ENCODE measurements at places on chromosomes 5 and 9.

DNA sequence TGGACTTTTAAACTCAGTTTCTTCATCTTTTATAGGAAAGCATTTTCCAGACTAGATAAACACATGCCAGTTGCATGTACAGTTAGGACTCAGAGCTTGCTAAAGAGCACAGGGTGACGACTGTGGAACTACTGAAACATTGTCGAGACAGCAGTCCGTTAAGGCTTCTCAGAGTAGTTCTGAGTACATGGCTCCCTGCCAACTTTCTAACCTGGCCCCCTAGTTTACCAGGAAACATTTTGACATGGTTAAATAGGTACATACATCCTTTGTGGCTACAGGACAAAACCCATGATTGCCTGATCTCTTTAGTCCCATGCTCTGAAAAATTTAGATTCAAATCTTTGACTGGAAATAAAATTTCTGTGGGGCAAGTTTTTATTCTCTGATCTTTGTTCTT lies 129.7 kb downstream of the SLF1 start:
- no peak for DNase-seq

DNA sequence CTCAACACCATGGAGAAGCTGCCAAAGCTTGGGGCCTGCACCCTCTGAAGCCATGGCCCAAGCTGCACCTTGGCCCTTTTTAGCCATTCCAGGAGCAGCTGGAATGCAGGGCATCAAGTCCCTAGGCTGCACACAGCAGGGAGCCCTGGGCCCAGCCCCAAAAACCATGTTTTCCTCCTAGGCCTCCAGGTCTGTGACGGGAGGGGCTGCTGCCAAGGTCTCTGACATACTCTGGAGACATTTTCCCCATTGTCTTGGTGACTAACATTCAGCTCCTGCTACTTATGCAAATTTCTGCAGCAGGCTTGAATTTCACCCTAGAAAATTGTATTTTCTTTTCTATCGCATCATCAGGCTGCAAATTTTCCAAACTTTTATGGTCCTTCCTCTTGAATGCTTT lies 64.6 kb downstream of the ELOVL7 start:
- no peak for DNase-seq

- no peak for DNase-seq
Measured at GRCh38 chr5:62737766-62738165, 159.1 kb downstream of the LRRC70 start.

DNA sequence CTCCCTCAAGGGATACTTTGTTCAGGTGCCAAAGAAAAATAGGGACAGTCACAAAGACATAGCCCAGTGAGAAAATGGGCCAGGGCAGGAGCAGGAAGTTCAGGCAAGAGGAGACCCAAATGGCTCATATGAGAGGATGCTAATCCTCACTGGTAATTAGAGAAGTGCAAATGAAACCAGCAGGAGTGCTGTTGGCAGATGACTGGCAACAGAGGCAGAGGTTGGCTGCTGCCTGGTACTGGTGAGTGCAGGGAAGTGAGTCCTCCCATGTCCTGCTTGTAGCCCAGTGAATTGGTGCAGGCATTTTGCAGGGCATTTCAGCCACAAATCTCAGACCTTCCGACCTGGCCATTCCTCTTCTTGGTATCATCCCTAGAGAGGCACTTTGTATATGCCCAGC lies 23.5 kb downstream of the ODF2 start:
- DNase-seq: no peak

- DNase-seq: no peak
Measured at GRCh38 chr5:135654761-135655467, 76.1 kb upstream of the CXCL14 start.

DNA sequence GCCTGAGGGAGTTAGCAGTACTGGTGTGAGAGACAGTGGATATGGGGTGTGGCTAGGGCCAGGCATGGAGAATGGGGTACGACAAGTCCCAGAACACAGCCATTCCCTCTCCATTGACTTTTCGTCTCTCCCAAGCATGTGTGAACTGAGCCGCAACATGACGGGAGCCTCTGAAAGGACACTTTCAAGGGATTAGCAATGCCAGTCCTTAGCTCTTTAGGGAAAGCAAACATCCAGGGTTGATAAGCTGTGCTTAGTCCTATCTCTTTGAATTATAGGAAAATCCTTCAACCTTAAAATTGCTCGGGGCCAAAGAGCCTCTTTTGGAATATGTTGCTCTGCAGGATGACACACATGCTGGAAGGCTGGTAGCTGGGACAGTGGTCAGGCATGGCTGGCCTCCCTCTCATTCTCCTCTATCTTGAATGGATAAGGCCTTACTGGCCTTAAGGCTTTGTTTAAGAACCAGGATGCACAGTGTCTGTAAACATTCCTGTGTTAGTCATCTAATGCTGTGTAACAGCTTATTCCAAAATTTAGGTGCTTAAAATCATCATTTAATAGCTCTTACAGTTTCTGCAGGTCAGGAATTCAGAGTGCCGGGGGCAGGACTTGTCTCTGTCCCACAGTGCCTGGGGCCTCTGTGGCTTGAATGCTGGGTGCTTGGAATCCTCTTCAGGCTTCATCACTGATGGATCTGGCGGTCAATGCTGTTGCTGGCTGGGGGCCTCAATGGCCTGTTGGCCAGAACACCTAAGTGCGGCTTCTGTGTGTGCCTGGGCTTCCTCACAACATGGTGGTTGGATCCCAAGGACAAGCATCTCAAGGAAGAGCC lies 95.3 kb downstream of the PTTG1 start:
- no peak for DNase-seq

GRCh38 chr5:148861696-148862095 lies 35.3 kb downstream of the ADRB2 start:
- no peak for DNase-seq

DNA sequence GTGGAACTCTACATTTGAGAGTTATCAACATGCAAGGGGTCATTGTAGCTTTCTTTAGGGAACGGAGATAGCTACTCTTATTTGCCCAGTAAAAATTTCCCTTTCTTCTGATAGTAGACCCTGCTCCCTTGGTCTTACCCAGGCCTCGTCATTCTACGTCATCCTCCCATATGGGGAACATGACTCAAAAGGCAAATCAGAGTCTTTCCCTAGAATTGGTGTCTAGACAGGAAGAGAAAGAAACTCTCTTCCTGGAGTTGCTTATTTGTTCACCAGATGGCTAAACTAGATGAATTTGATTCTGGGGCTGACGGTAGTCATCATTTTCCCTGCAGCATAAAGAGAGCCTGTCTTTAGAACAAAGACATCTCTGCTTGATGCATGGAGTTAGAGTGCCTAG lies 12.2 kb upstream of the SLC38A9 start:
- DNase-seq: no peak

- DNase-seq: no peak
Measured at GRCh38 chr5:102858808-102859207, 103.7 kb downstream of the PAM start.

GRCh38 chr9:137453643-137454081 lies 5.5 kb downstream of the NSMF start:
- peak; percentile 11 for DNase-seq

DNA sequence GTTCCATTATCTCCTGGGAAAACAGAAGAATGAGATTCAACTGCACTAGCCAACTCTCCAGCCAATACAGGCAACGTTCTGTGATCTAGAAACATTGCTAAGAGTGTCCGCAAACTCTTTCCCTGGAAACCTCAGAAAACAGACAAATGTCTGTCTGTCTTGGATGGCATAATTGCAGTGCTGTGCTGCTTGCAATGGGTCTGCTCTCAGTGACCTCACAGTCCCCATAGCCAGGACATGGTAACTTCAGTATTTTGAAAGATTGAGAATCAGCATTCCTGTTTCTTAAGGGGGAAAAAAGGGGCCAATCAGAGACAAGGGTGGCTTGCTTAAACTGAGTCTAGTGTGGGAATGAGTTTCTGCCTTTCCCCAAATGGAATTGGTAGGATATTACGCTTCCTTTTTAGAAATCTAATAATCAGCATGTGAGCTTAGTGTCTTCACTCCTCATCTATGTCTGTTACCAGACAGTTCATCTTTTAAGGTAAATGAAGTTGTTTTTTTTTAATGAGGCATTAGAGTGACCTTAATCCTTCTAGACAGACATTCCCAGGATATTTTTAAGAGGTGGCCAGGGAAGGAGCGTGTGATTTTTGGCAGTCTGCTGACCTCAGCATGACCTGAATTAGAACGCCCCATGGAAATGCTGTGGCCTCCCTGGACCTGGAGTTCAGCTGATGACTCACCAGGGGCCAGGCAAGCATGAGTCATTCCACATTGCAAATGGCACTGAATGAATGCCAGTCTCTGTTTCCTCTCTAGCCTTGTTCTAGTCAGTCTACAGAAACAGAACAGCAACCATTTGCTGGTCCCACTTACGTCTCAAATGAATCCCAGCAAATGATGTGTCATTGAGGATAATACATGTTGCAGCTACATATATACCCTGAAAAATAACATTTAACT lies 210.2 kb upstream of the ACTBL2 start:
- no peak for DNase-seq

GRCh38 chr9:36208521-36209253 lies 18.0 kb downstream of the CLTA start:
- no peak for DNase-seq

DNA sequence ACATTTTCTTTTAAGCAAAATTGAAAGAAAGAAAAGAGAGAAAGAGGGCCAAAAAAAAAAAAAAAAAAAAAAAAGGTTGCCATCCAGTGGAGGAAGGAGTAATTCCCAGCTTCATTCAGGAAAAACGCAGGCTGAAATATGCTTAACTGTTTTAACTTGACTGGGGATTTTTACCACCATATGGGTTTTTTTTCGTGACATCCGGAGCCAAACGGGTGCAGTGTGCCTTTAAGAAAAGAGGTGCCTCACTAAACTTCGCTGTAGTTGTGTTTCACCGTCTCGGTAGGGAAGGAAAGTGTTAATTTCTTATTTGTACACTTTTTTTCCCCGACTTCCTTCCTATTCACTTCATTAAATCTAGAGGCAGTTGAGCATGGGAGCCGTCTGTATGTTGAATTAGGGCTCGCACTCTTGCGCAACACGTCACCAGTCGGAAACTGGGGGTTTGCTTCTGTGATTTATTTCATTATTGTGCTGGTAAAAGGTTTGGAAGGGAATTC lies 143.0 kb downstream of the SMARCA2 start:
- DNase-seq: no peak

DNA sequence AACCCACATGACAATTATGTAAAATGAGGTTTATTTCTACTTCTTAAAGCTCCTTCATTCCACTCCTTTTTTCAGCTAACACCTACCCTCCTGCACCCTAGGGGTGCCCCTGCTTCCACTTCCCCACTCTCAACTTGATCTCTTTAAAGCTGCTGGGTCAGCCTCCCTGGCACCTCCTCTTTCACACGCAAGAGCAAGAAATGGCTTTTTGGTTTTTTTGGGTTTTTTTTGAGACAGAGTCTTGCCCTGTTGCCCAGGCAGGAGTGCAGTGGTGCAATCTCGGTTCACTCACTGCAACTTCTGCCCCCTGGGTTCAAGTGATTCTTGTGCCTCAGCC lies 64.4 kb downstream of the SUSD1 start:
- DNase-seq: no peak

GRCh38 chr9:14561929-14562405 lies 131.3 kb downstream of the ZDHHC21 start:
- DNase-seq: no peak

DNA sequence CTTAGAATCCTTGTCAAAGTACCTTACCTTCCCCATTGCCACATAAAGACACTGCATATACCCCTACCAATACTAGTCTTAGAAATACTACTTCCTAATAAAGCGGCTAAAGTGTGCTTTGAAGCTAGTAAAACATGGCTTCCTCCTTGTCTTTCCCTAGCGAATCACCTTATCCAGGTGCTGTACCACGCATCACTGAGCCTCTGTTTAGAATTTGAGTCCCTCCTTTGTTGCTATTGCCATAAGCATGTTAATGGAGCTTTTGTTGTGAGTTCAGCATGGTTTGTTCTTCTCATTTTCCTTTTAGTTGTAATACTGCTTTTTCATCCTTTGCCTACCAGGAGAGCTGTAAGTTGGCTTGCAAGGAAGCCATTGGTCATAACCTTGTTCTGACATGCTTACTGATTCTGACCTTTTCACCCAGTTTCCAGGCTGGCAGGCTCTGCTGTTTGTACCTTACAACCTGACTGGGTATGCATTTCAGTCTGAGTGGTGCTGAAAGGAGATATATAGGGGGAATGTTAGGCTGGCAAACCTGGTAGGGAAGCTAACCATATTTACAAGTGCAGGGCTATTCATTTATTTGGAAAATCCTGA lies 49.8 kb downstream of the LMNB1 start:
- no peak for DNase-seq

GRCh38 chr5:96896806-96897205 lies 20.5 kb downstream of the ERAP2 start:
- no peak for DNase-seq

DNA sequence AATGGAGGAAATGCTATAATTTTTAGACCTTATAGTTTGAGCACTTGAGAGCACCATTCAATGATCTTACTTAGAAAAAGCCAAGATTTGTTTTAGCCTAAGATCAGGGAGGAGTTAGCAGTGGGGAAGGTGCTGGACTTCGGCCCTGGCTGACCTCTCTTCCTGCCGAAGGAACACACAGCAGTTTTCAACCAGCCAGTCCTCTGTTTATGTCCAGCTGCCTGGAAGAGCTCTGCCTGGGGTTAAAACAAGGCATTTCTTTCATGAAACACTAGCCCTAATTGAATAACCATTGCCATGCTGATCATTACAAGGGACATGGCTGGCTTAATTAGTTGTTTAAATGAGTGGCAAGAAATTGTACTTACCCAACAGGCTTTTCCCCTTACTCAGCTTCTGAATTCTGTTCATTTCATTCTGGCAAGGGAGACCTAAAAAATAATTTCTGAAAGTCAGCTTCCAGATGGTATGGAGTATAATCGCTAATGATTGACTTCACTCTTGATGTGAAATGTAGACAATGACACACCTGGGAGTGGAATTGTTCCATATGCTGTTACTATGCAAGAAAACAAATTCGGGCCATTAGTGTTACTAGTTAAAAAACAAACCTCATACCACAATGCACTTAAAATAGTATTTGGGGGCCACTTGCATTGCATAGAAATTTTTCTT lies 514.2 kb downstream of the SPOCK1 start:
- no peak for DNase-seq

DNA sequence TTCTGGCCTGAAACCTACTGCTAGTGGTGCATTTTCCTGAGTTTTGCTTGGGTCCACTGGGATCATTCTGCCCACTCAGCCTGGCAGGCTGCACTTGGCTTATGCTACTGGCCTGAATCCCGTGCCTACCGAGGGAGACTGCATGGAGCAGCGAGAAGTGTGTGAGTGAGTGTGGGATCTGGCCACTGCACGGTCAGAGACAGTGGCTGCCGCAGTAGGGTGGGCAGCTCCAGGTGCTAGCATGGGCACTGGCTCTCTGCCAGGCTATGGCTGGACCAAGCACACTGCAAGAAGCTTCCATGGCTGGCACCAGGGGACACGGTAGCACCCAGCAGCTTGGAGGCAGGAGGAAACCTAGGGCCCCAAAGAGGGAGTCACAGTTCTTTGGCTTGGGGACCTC lies 1058.7 kb upstream of the ACO1 start:
- no peak for DNase-seq

- no peak for DNase-seq
Measured at GRCh38 chr5:143226361-143226760, 177.1 kb downstream of the NR3C1 start.

GRCh38 chr5:104909803-104910202 lies 1347.2 kb upstream of the NUDT12 start:
- DNase-seq: no peak

- DNase-seq: no peak
Measured at GRCh38 chr9:113222482-113222841, 1.1 kb downstream of the SLC31A1 start.
